ENCODE measurements at places on chromosomes 5 and 9.

- peak; percentile 89 for DNase-seq
Observed at GRCh38 chr5:54329731-54330709, 19.6 kb upstream of the ARL15 start.

DNA sequence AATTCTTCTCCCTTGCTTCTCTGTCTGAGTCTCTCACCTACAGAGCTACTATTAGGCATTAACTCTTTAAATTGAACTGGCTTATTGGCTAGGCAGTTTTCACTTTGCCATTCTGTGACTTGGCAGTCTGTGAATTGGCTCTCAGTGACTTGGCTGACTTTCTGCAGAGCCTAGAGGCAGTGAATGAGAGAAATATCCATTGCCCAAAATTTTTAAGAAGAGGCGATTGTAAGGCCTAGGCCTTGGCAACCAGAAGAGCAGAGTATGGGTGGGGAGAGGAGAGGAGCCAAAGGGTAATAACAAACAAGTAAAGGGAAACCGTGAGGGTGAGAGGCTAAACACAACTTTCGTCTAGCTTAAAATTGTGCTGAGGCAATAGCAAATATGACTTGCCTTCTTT is 176.7 kb downstream of the PRR16 start:
- no peak for DNase-seq

DNA sequence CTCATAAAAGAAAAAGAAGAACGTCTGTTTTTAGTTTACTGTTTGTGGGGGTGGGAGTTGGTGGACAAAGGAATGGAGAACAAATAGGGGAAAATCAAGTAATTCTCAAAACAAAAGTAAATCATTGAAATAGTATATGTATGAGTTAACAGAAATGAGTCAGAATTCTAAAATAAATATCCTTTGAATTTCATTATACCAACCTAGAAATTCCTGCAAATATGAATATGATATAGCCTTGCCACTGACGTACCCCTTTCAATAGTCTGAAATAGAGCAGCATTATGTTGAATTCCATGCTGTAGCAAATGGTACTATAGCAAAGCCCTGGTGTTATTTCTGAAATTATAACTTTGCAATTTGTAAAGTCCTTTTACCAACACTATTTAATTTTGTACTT is 29.6 kb upstream of the DTWD2 start:
- DNase-seq, result no peak

- no peak for DNase-seq
Observed at GRCh38 chr5:16615741-16616535, 859 bp downstream of the RETREG1 start.

- DNase-seq, result no peak
Observed at GRCh38 chr9:128100581-128100980, 26.9 kb downstream of the PTGES2 start.

DNA sequence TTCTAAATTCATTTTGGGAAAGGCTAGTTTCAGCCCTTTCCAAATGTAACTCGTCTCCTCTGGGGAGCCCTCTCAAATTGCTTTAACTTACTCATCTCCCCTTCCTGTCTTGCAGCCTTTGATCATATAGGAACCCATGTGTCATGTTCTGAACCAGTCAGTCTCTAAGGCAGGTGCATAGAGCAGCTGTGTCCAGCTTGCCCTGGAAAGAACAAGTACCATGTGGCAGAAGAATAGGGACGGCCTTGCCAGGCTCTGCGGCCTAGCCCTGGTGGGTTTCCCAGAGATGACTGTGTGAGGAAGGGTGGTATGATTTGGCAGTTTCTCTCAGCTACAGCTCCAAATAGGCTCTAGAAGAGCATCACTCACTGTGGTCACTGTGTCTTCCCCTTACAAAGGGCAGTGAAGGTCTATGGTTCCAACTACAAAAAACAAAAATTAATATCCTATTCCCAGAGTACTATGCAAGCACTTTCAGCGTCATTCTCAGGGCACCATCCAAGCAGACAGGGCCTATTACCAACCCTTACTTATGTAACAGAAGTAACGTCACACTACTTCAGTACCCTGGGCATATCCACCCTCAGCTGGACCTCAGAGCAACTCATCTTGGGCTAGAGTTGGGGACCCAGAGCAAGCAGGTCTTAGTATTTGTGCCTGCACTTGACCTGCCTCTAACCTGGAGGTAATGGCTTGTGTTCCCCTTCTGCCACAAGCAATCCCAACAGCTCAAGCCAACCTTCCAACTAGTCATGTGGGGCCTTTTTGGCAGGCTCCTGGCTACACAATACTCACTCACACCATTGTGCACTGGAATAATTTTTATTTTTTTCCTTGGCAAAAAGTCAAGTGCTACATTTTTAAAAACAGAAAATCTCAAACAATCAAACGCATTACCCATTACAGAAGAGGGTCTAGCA is 37.2 kb upstream of the UBAP2 start:
- DNase-seq, result no peak

DNA sequence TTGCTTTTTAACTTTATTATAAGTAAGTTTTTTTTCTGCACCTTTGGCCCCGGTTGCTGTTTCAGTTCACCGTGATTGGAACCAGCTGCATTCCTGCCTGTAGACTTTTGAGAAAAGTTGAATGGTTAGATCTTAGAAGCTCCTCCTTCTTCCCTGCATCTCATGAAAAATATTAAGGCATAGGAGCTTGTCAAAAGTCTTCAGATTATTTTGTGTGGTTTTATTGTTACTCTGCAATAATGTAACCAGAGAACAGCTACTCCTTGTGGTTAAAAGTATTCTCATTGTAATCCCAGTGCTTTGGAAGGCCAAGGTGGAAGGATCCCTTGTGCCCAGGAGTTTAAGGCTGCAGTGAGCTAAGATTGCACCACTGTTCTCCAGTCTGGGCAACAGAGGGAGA is 3.3 kb upstream of the SLC2A8 start:
- no peak for DNase-seq

GRCh38 chr5:164336276-164336675 is 830.9 kb downstream of the MAT2B start:
- no peak for DNase-seq

- DNase-seq, result peak; percentile 5
Observed at GRCh38 chr5:97297063-97297703, 114.1 kb upstream of the RIOK2 start.

GRCh38 chr5:32076699-32077695 is 97.1 kb downstream of the GOLPH3 start:
- peak; percentile 22 for DNase-seq

GRCh38 chr5:132385326-132386105 is 16.0 kb downstream of the SLC22A5 start:
- peak; percentile 47 for DNase-seq

DNA sequence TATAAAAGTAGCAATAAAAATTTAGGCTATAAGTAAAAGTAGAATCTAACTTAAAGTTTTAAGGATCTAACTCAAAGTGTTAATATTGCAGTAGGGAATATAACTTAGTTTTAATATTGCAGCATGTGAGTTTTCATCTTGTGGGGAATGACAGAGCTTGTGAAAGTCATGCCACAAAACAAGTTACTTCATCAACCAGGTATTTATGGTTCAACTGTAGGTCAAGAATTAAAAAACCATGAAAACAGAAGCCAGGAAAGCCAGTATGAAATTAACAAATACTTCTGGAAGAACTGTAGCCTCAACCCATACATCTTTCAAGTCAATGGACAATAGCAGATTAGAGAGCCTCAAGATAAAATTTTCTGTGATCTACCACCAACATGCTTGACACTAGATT is 19.0 kb downstream of the HMGCS1 start:
- DNase-seq, result no peak

DNA sequence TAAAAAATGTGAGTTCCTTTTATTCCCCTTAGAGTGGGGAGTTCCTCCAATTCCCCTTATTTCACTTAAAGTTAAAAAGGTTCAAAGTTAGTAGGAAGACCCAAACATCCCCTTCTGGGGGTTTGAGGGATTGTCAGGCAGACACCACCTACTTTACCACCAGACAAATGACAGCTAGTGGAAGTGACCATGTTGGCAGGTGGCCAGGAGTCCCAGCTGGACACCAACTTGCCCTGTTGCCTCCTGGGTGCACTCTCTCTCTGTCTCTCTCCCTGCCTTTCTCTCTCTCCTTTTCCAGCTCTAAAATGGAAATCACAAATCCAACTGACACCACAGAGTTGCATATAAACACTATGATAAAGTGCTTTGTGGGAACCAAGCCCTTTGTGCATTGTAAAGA is 307.7 kb upstream of the TLE4 start:
- DNase-seq, result no peak

GRCh38 chr9:17624571-17624970 is 45.7 kb downstream of the SH3GL2 start:
- DNase-seq, result no peak

DNA sequence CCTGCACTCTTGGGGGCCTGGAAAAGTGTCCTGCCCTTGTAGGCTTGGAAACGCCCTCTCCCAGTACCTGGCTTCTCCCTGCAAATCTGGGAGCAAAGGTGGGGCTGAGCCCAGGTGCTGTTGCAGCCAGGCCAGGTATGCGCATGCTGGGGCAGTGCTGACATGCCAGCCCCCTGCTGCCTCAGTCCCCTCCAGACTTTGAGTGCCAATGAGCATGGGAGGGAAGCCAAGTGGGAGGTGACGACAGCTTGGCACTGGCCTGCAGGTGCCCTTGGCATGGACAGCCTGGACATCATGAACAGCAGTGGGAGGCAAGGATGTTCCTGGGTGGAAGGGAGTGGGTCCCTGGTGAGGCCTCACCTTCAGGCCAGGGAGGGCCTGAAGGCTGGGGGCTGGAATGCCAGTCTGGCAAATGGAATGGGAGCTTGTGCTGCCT is 1494.4 kb upstream of the NUDT12 start:
- DNase-seq, result no peak

DNA sequence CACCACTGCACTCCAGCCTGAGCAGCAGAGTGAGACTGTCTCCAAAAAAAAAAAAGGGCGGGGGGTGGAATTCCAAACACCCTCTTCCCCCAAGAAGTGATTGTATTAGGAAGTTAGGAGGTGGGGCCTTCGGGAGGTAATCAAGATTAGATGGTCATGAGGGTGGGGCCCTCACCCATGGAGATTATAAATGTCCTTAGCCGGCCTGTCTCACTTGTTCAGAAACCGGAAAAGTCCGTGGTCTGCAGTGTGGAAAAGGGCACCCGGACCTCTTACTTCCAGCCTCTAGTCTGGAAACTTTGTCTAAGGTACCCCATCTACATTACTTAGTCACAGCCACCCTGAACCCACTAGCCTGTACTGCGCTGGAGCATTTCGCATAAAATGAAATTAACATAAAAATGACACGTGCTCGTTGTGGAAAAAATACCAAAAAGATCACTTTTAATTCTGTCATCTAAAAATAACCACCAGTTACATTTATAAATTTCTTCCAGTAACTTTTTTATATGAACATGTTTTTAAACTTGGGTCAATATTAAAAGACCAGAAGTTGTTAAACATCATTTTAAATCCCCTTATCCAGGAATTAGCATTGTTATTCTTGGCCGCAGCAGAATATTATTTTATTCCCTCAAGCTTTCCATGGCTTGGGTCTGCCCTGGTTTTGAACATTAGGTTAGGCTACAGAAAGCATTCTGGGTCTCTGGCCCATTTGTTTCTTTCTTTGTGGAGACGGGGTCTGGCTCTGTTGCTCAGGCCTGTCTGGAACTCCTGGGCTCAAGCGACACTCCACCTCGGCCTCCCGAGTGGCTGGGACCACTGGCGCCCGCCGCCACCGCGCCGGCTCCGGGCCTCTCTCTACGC is 1.2 kb upstream of the CKS2 start:
- no peak for DNase-seq

DNA sequence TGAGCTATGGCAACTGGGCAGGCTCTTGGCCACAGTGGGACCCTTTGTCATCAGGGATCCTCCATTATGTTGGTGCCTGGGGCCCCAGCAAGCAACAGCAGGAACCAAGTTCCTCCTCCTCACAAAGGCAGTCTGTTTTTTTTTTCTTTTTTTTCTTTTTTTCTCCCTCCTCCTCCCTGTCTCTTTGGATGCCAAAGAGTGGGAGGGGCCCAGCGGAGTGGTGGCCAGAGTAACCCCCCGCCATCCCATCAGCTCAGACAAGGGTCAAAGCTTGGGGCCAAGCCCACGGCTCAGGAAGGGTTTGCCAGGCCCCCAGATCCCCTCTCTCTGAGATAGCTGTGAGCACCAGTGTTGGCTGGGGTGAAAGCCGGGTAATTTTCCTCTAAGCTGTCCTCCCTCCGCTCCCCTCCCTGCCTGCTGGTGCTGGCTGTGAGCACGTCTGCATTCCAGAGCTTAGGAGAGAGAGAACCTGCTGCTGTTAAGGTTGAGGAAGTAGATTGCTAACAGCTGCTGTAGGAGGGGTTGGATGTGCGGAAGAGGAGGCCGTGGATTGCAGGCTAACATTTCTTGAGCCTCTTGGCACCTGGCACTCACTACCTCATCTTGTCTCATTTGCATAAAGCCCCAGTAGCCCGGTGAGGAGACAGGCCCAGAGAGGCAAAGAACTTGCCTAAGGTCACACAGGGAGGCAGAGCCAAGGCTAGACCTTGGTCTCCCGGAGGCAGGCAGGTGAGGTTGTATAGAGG is 21.2 kb downstream of the GSN start:
- DNase-seq, result no peak

DNA sequence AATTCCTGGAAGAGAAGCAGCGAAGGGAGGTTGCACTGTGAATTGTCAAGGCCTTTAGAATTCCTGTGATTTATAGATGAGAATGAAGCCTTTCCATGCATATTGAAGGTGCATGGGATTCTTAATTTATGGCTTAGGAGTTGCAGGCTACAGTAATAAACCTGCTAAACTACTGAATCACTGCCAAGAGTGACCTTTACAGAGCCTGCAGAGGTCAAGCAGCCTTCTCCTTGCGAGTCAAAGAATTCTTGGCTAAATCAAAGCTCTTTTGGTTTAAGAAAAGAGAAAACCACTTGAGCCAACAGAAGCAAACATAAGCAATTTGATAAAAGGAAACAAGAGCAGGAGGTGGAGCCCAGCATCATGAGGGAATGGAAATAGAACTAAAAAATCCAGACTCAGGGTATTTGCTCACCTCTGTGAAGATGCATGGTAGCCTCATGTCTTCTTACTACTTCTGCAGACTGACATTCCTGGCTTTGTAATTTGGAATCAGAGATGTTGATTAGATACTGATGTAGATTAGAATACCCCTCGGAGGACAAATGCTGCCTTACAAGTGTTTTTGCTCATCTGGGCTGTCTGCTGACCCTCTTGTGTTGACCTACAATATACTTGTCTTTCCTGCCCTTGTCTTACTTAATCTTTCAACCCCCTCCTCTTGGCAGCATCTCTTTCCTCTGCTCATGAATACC is 90.3 kb upstream of the IFNK start:
- no peak for DNase-seq

GRCh38 chr5:39437467-39437866 is 12.7 kb upstream of the DAB2 start:
- DNase-seq, result no peak

GRCh38 chr5:65062469-65063083 is 293.8 kb downstream of the CWC27 start:
- DNase-seq, result peak; percentile 91

GRCh38 chr5:149860801-149861322 is 83.7 kb downstream of the PDE6A start:
- DNase-seq, result no peak

DNA sequence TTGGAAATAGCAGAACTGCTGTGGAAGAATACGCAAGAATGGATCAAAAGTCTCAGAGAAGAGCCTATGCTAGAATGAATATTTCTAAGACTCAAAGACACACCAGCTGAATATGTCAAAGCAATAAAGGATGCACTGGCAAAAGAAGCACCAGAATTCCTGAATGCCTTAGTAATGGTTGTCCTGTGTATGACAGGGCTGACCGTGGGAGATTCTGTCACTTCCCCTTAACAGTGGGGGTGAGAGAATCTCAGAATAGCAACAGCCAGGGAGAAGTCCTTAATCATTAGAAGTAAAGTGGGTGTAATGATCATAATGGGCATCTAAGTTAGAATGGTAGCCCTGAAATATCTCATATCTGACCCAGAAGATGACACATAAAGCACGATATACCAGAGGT is 14.6 kb upstream of the PRR16 start:
- peak; percentile 49 for DNase-seq

GRCh38 chr9:36301227-36301626 is 43.0 kb upstream of the GNE start:
- DNase-seq, result no peak
